Activated T-cell treated with anti-CD3 and anti-CD28 coated beads for 4 hours (primary cell): ENCODE measurements at places on chromosomes 5 and 9.

- no peak for DNase-seq
Measured at GRCh38 chr5:60299944-60300343, 400.0 kb downstream of the DEPDC1B start.

GRCh38 chr5:21791304-21791703 lies 1061.8 kb downstream of the CDH12 start:
- DNase-seq, result no peak

- no peak for DNase-seq
Measured at GRCh38 chr5:150780187-150780692, 1.7 kb downstream of the SMIM3 start.

DNA sequence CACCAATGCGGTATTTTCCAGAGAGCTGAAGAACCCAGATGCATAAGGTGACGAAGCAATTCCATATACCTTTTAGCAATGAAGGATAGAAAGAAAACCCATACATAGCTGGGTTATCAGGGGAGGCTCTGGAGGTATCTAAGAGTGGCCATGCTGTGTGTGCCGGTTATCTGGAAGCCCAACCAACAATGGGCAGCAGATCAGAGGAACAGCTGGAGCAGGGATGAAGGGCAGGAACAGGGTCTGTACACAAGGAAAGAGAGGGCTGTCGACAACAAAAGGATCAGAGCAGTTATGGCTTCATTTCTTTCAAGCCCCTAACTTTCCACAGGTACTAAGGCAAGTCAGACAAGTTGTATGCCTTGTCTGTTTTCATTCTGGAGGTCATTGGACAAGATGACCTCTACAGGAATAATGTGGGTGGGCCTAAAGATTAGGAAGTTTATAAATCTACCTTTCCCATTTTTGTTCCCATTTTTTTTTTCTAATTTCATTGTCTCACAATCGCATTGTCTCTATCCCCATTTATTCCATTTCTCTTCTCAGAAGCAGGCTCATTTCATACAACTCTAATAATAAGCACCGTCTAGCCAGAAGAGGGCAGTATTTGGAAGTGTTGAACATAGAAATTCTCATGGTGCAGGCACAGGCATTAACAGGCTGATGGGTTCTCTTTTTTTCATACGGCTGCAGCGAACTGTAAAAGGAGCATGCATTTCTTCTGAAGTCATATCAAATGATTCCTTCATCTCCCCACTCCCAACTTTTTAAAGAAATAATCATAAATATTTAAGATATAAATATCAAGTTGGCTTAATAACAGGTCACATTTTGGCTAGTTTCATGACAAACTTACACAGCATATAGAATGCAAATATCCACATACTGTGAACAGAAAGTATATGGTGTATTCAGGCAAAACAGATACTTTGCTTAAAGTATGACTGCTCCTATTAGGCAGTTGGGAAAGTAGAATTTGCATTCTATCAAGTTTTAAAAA lies 63.5 kb downstream of the ZNF474 start:
- no peak for DNase-seq

- DNase-seq, result peak; percentile 5
Measured at GRCh38 chr5:75337366-75338021, 474 bp downstream of the HMGCR start.

DNA sequence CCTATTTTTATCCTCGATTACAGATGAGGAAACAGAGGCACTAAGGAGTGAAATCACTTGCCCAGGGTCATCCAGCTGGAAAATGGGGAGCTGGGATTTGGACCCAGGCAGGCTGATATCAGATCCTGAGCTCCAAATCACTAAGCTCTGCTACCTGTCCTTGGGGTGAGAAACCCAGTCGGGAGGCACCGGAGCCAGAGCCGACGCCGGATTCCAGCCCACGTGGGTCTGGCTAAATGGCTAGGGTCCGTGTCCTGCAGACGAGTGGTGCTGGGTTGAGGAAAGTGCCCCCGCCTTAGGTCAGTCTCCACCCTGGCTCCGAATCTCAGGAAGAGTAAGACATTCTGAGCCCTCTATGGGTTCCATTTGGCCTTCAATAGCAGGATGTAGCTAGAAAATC lies 61.3 kb upstream of the GGTA1 start:
- no peak for DNase-seq

GRCh38 chr5:80736730-80737129 lies 81.9 kb upstream of the DHFR start:
- no peak for DNase-seq

DNA sequence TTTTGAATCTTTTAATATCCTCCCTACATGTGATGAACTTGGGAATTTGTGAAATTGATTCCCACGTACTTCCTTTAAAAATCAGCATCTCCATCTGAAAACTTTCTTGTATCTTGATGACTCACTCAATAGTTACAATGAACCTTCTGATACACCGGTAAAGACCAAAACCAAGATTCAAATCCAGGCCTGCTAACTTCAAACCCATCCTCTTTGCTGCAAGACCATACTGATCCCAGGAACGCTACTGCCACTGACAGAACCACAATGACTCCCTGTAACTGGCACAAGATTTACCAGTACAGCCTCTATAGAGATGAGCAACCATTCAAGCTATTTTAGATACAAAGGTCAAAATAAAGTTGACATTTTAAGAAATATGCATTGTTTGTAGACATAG lies 332.9 kb downstream of the DNAH5 start:
- no peak for DNase-seq

DNA sequence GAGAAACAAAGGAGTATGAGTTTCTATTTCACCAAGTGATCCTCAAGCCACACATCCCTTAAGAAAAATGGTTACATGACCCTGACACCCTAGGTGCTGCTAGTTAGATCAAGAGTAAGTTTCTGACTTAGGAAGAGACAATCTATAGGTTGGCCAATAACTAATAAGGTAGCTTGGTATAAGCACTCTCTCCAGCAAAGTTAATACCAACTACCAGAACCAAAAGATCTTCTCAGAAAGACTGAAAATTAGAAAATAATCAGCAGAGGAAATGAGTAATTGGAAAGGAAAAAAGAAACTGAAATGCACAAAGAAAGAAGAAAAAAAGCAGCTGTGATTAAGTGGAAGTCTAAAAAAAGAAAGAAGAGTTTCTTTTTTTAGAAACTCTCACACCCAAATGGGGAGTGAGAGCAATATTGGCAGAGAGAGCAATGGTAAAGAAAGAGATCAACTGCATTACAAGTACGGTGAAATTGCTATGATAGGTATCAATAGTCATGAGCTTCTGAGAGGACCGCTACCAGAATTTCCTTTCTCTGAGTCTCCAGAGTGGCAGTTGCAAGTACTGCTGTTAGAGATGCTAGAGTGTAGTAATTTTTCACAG lies 195.5 kb downstream of the TMEM167A start:
- no peak for DNase-seq

DNA sequence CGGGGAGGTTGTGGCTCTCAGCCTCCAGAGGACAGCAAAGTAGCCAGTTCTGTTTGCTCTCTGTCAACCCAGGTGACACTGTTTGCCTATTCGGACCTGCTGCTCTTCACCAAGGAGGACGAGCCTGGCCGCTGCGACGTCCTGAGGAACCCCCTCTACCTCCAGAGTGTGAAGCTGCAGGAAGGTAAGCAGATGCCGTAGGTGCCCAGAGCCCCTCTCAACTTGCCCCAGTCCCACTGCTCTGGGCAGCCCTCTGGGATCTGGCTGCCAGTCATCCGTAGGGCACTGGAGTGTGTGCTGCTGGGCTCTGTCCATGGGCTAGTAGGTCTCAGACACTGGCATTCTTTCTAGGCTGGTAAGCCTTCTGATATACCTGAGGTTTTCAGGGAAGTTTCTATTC lies 59.3 kb downstream of the RGS3 start:
- DNase-seq, result no peak

GRCh38 chr9:88187631-88188030 lies 49.4 kb upstream of the SPATA31C2 start:
- DNase-seq, result no peak

DNA sequence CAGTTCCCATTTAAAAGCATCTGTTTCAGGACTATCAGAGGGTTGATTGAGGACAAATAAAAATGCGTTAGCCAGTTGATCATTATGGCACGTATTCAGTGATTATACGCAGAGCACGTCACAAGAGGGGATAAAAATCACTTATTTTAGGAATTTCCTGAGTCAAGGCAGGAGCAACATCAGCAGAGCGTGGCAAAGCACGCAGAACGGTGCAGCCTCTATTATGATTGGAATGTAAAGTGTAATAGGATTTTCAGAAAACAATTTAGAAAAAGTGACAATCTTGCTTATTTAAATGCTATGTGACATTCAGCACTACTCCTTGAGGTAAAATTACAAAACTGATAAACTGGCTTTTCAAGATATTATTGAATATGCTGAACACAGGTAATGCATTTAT lies 413.6 kb upstream of the DAP start:
- no peak for DNase-seq

- DNase-seq, result no peak
Measured at GRCh38 chr9:79969393-79970145, 397.8 kb downstream of the TLE4 start.

- no peak for DNase-seq
Measured at GRCh38 chr5:63240063-63240755, 661.6 kb downstream of the LRRC70 start.

GRCh38 chr9:86939321-86939720 lies 8.0 kb downstream of the GAS1 start:
- no peak for DNase-seq

DNA sequence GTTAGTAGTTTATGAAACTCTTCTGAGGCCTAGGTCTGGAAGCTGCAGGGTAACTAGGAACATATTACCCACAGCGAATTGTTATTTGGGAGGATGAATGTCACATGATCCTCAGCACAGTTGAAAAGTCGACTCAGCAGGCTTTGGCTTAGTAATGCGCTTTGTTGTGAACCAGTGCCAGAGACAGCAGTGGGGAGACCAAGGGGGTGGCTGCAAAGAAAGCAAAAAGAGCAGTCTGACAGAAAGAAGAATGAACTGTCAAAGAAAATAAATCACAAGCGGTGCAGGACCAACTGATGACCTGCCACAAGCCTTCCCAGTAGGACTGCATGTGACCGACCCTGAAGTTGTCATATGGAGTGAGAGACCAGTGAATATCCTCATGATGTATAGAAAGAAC lies 170.0 kb downstream of the CCDC171 start:
- no peak for DNase-seq

DNA sequence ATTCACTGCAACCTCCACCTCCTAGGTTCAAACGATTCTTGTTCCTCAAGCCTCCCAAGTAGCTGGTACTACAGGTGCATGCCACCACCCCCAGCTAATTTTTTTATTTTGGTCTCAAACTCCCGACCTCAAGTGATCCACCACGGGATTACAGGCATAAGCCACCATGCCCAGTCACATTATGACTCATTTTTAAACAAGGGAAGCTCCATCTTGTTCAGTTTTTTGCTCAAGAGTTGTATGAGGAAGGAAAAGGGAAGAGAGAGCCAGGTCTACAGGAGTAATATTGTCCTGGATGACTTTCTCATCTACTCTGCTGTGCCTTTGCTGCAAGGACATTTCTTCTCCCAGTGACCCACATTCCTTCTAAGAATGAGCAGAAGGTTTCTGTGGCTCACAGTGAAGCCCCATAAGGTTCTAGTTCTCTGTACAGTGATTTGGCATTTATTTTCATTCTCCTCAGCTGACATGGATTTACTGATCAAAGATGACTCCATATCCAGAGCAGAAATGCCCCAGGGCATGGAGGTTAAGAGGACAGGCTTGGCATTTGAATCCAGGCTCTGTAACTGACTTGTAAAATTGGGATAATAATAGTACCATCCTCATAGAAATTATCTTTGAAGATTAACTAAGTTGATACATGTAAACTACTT lies 153.5 kb downstream of the CDH6 start:
- DNase-seq, result no peak

DNA sequence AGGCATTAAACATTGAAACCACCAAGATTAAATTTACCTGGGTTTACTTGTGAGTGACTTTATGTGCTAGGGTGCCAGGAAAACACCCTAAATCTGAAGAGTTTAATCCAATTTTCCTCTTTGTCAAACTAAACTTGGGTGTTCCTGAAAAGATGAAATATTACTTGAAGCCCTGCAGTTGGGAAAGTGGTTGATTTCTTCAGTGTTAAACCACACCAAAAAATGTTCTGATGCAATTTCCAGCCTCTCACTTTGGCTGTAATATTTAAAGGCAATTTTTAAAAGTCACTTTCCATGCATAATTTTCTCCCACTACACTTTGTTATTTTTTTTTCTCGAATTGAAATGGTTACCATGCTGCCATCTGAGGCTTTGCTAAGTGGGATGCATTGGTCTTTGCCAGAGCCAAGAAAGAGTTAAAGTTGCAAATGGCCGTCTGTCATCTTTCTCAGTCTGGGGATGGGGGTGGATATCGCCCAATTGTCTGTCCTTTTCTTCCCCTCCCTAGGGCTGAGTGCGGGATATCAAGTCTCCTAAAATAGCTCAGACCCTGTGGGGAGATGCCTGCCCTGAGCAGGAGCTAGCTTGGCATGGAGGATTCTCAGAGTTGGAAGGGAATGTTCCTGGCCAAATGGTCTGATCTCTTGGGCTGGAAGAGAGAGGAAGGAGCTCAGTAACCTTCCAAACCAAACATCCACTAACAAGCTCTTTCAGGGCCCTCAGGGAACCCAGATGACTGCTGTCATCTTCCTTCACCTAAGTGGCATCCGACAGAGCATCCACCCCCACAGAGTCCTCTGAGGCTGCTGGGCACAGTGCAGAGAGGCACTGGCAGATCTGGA lies 13.6 kb upstream of the SHB start:
- no peak for DNase-seq

- no peak for DNase-seq
Measured at GRCh38 chr9:613771-614347, 227.6 kb upstream of the DMRT1 start.

- DNase-seq, result no peak
Measured at GRCh38 chr5:125558016-125558415, 811.6 kb upstream of the ZNF608 start.

GRCh38 chr5:54743581-54743980 lies 226.0 kb downstream of the SNX18 start:
- no peak for DNase-seq

DNA sequence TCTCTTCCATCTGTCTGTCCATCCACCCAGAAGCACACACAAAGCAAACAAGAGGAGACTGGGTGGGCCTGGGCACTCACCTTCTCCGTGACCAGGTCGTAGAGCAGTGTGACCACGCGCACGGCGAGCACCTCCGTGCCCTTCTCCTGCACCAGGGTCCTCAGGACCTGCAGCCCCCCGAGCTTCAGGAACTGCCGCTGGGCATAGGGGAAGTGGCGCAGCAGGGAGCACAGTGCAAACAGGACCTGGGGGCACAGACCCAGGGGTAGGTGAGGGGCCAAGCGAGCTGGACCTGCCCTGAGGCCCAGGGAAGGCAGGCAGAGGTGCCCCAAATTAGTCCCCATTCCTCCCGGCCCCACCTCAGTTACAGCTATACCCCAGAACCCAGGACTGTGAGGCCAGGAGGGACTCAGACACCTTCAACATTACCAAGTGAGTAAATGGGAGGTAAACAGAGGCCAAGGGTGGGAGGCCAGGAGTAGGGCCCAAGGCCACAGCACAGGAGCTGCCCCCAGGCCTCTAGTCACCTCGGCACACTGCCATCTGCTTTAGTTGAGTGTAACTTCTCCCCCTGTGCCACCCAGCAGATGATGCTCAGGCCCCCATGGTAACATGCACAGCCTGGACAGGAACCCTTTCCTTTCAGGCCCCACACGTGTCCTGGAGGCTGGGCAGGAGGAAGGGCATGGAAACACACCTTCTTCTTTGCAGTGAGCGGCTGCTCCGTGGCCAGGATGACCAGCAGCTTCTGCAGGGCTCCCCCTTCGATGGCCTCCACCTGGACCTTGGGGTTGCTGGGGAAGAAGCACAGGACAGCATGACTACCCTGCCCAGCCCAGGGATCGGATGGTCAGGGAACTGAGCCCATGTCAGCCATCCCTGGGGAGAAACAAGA lies 76.2 kb upstream of the LRRTM2 start:
- DNase-seq, result no peak

- DNase-seq, result no peak
Measured at GRCh38 chr5:113713051-113713450, 199.6 kb downstream of the YTHDC2 start.
